ENCODE measurements at places on chromosomes 4 and X.

- no peak for ATAC-seq
These were observed 34.9 kb upstream of the IL1RAPL1 start for GRCh38 chrX:28552322-28552721.

- ATAC-seq, result no peak
These were observed 1.3 kb downstream of the SMC1A start for GRCh38 chrX:53421125-53421524.

DNA sequence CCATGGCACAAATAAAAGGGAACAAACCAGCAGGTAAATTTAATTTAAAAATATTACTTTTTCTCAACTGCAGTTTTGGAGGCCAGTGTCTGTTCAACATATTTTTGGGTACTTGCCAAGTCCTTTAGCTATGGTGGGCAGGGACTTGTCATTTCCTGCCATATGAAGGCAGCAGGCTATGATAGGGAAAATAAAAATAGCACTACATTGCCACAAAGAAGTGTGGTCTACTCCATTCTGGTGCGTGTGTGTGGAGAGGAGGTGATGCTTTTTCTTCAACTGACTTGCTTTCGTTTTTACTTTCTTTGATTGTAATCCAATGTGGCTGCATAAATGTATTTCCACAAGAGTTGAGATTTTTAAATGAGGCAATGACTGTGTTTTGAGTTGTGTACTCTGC is 17.2 kb downstream of the GPR174 start:
- ATAC-seq, result peak; percentile 18

DNA sequence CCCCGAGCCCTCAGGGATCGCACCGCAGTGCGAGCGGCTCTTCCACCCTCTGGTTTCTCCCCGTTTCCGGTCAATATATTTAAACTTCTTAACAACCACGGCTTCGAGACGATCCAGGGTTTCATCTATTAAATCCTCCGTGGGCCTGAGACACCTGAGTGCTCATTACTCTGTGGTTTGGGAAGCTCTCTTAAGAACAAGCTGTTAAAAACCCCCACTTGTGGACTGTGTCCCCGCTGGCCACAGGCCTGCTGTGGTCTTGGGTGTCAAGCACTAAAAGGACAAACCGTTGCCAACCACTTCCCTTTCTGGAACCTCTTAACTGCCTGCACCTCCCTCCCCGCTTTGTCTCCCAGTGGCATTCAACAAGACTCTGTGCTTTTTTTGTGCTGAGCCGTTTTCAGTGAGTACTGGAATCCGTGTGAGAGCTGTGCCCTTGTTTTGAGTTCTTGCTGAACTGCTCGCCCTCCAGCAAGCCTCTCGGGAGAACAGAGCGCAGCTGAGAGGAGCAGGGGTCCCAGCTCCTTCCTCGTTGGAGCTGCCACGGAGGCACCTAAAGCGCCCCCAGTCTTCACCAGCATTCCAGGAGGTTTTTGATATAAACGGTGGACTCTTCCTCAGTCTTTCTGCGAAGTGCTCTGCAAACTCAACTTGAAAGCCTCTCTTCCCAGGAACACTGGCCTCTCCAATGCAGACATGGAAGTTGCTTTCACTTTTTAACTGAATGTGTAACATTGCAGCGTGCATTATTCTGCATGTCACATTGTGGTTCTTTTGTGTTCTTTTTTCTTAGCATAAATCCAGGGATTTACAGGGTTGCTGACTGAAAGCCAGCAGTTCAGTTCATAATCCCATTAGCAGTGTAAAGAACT is 691 bp upstream of the IGFBP7 start:
- ATAC-seq, result peak; percentile 45

- no peak for ATAC-seq
These were observed 60.2 kb downstream of the UGT8 start for GRCh38 chr4:114658776-114659175.

GRCh38 chrX:55011294-55011693 is 11.1 kb downstream of the APEX2 start:
- no peak for ATAC-seq

DNA sequence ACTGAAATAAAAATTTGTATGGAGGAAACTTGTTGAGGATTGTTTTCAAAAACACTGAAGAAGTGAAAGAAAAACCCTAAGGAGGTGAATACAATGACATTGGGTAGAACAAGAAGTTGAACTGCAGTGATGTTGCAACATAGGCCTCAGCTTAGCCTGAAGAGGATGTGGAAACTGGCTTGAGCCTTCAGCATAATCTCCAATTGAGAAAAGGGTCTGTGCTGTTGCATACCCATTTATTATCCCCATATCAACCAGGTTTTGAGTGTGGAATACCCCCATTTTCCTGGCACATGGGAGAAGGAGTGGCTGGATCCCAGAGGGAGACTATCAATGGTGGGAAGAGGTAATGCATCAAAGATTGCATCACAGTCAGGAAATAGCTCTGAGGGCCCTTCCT is 695.0 kb upstream of the HS3ST1 start:
- ATAC-seq, result no peak

DNA sequence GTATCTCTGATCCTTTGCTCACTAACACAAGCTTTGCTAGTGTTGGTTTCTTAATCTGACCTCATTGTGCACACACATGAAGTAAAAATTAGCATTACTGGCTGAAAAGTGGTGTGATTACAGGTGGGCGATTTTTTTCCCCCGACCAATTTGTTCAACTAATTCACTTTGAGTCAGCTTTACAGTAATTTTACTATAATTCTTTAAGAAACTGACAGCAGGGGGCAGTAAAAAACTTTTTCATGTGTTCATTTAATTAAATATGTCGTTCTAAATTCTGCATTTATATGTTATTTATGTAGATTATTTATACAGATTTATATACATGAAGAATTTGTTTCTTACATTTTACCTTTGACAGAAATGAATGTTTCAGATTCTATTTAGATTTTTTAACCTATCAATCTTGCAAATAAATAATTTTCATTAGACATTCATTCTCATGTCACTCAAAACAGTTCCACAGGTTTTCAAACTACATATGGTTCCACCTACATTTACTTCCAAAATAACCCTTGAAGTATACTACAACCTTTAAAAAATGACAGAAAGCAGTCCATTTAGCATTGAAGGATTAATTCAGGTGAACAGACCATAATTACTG is 17.5 kb downstream of the PALLD start:
- ATAC-seq, result no peak

GRCh38 chr4:182493377-182493776 is 250.2 kb downstream of the TENM3 start:
- no peak for ATAC-seq

GRCh38 chr4:88275949-88276515 is 8.3 kb downstream of the PPM1K start:
- no peak for ATAC-seq

- ATAC-seq, result no peak
These were observed 55.6 kb upstream of the CCSER1 start for GRCh38 chr4:90071289-90072235.

- ATAC-seq, result no peak
These were observed 103.2 kb downstream of the HMX1 start for GRCh38 chr4:8768357-8768999.

DNA sequence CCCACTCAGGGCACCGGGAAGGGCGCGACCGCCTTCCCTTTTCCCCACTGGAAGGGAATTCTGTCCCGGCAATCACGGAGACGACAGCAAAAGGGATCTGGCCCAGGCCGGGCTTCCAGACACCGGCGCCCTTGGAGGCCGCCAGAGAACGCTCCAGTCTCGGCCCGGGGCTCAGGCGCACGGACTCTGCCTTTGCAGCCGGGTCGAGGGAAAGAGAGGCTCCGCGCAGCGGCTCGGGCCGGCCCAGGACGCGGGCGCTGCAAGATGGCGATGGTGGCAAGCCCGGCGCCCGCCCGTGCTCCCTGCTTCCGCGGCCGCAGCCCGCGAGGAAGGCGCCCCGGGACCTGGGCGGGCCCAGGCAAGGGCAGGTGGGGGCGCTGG is 1.1 kb downstream of the CTBP1 start:
- ATAC-seq, result no peak

GRCh38 chr4:174496631-174497432 is 25.5 kb downstream of the HPGD start:
- no peak for ATAC-seq

DNA sequence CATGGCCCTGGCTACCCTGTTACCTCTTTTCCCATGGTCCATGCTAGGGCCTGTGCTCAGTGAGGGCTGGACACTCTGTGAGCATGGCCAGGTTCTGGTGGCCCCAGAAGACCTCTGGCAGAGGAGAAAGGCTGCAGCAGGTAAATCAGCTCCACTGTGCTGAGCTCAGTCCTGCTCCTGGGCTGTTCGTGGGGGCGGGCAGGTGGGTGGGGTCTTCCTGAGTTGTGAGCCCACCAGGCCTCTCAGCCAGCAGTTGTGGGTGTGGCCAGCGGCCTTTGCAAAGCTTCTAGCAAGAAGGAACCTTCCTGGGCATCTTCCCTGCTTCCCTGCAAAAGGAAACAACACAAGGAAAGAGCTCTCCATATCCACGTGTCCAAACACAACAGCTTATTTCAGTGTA is 85.3 kb upstream of the STX18 start:
- no peak for ATAC-seq

GRCh38 chr4:113584407-113585150 is 177.0 kb downstream of the CAMK2D start:
- ATAC-seq, result no peak

GRCh38 chr4:182380771-182381181 is 137.6 kb downstream of the TENM3 start:
- ATAC-seq, result no peak

GRCh38 chr4:170106900-170107299 is 17.1 kb upstream of the AADAT start:
- ATAC-seq, result no peak

DNA sequence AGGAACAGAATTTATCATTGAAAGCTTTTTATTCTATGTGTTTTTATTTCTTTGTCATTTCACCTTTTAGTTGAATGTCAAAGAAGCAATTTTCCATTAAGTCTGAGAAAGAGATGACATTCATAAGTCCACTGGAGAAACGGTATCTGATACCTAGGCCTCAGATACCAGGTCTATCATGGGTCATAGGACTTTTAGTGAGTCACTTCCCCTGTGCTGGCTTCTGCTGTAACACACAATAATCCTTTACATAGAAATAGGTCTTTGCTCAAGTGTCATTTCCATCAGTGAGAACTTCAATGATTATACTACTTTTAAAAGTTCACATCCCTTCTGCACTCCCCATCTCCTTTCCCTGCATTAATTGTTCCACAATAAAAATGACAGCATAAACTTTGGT is 125.5 kb upstream of the ARMCX2 start:
- ATAC-seq, result no peak

GRCh38 chrX:155313766-155314165 is 20.6 kb downstream of the CLIC2 start:
- no peak for ATAC-seq

- no peak for ATAC-seq
These were observed 62.1 kb upstream of the ANTXR2 start for GRCh38 chr4:80134936-80135701.

DNA sequence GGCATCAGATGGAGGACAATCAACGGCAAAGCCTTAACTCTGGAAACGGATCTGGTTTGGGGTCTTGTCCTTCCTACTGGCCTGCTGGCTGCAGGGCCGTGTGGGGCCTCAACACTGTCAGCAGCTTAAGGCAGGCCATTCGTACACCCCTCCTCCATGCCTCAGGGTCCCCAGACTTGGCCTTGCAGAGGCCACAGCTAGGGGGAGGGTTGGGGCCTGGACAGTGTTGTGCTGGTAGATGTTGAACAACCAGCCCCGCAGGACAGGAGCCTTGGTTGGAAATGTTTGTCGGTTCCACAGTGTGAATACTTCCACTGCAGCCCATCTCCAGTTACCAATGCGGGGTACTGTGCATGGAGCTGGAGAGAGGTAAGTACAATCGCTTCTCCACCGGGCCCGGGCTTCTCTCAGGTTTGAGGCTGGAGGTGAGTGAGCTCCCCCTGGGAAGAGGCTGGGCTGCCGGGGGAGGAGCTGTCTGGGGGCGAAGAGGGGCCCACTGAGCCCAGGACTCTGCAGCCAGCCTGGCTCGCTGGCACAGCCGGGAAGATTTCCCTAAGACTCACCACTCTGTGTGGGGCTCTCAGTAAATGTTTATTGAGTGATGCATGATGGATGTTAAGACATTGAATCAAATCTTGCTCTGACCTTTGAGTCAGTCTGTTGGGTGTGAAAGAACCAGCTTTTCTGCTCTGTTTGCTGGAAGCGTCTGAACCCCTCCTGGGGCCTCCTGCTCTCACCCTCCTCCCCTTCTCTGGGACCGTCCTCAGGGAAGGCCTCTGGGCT is 19.7 kb upstream of the GPR78 start:
- peak; percentile 74 for ATAC-seq

- no peak for ATAC-seq
These were observed 383.0 kb upstream of the GALNT7 start for GRCh38 chr4:172785613-172786012.

DNA sequence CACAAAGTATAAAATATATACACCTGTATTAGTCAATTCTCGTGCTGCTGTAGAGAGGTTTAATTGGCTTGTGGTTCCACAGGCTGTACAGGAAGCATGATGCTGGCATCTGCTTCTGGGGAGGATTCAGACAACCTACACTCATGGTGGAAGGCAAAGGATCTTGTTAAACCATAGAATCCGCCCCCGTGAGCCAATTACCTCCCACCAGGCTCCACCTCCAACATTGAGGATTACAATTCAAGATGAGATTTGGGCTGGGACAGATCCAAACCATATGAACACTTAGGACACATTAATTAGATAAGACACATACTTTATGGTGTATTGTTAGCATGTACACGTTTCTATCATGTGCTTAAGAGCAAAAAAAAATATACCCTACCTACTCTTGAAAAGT is 22.1 kb upstream of the SORBS2 start:
- ATAC-seq, result no peak

DNA sequence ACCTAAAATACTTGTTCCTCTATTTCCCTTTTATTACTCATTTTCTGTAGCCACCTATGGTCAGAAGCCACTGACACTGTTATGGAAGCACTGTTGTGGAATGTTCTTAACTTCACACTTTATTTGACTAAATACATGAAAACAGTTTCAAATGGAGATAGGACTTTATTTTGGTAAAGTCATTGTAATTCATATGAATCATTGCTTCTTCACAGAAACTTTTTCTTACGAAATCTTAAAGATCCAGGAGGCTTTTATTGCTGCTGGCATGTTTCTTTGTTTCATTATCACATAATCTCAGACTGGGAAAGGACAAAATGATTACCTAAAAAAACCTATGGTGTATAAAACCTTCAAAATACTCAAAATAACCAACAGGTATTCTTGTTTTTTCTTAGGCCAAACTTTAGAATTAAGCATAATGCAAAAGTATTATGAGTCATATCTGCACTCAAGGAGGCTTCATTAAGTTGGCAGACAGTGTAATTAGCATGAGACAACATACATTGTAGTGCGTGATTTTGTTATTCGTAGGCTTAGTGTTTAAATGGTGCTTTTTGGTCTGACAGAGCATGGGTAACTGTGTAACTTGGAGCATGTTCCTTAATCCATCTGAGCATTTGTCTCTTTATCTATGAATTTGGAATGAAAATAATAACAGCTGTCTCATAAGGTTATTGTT is 58.0 kb downstream of the SH3BGRL start:
- peak; percentile 58 for ATAC-seq

DNA sequence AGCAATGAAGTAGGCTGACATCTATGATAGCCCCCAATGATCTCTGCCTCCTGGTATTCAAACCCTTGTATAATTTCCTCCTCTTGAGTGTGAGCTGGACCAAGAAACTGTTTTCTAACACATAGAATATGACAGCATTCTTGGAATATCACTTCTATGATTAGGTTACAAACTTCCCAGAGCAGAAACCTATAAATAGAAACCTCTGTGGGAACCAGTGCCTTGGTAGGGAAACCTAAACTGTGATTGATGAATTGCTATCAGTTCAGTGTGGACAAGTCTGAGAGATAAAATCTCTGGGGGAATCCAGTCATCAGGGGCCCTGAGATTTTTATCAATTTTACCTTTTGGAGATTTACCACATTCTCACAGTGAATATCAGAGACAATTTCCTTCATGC is 756.5 kb upstream of the AGA start:
- no peak for ATAC-seq

- no peak for ATAC-seq
These were observed 472.9 kb upstream of the GRID2 start for GRCh38 chr4:91830681-91831395.

All from esophagus mucosa (tissue), 1 donor.